ENCODE measurements at places on chromosomes 16 and 17. TPM values are rescaled to one million over a fixed set of nuclear protein-coding genes. Genes with fewer than 3 reads are reported as not detected.

GRCh38 chr17:19975601-19976000 lies 2.0 kb downstream of the AKAP10 start:
- no peak for DNase-seq

Gene SLFN13
- total RNA-seq: 1.0 TPM

DNA sequence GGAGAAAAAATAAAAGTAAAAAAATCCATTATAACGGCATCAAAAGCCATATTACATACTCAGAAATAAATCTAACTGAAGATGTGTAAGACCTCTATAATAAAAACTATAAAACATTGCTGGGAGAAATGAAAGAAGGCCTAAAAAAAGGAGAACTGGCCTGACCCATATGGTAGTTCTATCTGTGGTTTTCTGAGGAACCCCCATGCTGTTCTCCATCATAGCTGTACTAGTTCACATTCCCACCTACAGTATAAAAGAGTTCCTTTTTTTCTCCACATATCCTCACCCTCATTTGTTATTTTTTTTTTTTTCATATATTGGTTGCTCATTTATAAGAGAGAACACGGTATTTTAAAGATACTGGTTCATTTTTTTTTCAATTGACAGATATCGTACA lies 191.8 kb downstream of the STX8 start:
- no peak for DNase-seq

DNA sequence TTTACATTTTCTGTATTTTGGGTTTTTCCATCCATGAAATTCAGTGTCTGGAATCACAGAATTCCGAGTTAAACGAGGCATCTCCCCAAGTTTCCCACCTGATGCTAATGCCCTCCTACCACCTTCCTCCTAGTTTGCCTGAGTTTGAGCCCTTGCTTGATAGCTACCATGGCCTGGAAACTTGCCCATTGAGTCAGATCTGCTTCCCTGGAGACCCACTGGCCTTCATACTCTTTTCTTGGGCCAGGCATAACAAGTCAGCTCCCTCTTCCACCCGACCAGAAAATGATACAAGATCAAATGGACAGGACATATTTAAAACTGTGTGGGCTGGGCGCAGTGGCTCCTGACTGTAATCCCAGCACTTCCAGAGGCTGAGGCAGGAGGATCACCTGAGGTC lies 10.2 kb downstream of the SETD1A start:
- DNase-seq: no peak

Gene G6PC3
- 24.4 TPM for total RNA-seq

DNA sequence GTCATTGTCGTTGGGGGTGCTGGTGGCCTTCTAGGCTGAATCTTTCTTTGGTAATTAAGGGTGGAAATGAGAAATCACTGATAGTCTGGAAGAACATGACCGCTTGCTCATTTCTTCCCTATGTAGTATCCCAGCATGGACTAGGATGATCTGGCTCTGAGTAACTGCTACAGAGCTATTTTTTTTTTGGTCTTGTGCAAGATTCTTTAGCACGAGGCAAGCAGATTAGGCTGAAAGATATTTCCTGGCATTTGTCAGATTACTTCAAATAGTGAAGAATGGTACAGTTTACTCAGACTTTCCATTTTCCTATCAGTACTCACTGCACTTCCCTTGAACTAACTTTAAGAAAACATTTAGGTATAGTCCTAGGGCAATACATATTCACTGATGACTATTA lies 89.0 kb downstream of the SYCE1L start:
- DNase-seq: no peak

Gene NUDT21
- total RNA-seq: 132 TPM

Gene SLC6A2
- not detected for total RNA-seq

DNA sequence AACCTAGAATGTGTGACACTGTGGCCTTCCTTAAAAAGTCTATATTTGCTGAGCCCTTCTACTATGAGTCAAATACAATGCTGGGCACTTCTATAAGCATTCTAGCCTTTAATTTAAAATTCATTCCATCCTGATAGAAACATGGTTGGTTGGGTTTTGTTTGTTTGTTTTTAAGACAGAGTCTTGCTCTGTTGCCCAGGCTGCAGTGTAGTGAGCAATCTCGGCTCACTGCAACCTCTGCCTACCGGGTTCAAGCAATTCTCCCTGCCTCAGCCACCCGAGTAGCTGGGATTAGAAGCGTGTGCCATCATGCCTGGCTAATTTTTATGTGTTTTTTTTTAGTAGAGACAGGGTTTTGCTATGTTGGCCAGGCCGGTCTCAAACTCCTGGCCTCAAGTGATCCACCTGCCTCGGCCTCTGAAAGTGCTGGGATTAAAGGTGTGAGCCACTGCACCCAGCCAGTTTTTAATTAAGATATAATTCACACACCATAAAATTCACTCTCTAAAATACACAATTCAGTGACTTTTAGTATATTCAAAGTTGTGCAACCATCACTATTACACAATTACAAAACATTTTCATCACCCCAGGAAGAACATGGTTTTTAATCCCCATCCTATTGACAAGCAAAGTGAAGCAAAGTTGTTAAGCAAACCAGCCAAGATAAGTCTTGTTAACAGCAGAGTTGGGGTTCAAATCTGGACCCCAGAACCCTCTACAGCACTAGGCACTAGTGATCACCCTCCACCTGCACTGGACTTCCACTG lies 42.8 kb downstream of the CMTM4 start:
- DNase-seq: no peak

Gene SALL1
- total RNA-seq: 13.3 TPM

Gene WIPF2
- 5.7 TPM for total RNA-seq

Gene G6PC1
- not detected for total RNA-seq

DNA sequence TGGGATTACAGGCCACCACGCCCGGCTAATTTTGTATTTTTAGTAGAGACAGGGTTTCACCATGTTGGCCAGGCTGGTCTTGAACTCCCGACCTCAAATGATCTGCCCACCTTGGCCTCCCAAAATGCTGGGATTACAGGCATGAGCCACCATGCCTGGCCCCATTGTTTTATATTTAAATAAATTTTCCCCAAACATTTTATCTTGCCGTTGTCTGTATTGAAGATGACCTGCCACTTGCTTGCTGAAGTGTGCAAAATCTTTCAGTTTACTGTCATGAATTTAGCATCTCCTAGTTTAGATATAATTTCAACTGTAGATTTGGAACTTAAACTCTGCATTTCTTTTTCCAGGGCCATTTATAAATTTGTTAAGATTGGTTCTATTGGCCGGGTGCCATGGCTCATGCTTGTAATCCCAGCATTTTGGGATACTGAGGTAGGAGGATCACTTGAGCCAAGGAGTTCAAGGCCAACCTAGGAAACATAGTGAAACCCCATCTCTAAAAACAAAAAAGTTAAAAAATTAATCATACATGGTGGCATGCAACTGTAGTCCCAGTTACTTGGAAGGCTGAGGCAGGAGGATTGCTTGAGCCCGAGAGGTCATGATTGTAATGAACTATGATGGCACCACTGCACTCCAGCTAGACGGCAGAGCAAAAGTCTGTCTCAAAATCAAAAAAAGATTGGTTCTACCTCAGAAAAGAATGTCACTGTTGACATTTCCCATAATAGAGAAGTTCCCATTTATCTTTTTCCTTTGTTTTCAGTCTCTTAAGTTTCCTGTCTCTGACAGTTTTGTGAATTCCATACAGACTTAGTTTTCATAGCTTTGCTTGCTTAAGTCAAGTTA lies 84.4 kb downstream of the VMP1 start:
- peak; percentile 93 for DNase-seq

DNA sequence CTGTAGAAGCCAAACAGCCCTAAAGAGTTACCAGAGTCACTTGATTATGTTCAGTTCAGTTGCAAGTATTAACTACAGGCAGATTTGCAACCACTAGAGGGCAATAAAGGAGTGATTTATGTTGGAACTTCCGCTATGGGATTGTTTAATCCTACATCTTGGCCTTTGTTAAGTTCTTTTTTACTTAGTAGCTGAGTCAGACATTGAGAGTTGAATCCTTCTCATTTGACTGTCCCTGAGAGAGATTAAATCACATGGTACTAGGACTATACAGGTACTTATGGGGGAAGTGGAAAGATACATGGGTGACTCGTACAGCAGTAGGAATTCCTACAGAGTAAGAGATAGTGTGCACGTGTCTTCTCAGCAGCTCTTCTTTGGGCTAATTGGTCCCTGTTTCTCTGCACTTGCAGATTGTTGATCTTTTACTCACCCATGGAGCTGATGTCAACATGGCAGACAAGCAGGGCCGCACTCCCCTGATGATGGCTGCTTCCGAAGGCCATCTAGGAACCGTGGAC lies 40.3 kb downstream of the CYB561 start:
- DNase-seq: peak; percentile 75

- no peak for DNase-seq
These were observed 7.0 kb downstream of the PLXDC1 start for GRCh38 chr17:39144416-39144840.

Gene TRIM16
- 111 TPM for total RNA-seq

DNA sequence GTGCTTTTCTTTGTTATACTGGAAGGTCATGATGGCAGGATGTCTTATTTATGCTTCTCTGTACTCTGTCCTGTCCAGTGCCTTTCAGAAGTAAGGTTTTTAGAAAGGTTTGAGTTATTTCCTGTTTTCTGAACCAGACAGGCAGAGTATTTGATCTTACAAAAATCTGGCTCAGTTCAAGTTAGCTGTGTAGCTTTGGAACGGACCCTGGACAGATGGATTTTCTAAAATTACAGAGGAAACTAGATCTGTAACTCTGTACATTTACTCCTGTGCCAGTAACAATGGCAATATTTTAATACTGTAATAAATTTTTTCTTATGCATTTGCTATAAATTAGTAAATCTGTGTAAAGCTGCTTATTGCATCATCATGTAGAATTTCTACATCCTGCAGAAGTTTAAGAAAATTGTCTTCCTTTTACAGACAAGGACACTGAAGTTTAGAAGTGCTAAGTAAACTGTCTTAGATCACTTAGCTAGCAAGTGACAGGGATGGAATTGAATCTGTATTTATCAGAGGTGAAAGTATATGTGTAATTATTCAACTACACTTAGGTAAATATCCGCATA lies 347.6 kb downstream of the WWOX start:
- DNase-seq: no peak

Gene CIBAR2
- not detected for total RNA-seq

DNA sequence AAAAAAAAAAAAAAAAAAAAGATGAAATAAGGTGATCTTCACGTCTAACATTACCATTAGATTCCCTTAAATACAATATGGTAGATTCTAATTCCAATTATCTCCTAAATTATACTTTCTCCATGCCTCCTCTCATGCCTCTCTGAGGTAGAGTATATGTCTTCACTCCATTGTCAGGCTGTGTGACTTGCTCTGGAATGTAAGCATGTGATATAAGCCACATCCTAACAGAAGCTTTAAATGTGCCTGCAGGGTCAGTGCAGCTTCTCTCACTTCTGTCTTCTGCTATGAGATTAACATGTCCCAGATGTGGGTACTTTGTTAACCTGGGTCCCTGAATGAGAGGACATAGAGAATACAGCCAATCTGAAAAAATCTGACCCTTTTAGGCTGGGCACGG lies 32.6 kb downstream of the MED13 start:
- DNase-seq: no peak
